Germinal center (tissue), 1 donor: ENCODE measurements at places on chromosomes 11 and 22.
A peak's percentile ranks its signal among the peaks of the same experiment; 100 is the strongest.

DNA sequence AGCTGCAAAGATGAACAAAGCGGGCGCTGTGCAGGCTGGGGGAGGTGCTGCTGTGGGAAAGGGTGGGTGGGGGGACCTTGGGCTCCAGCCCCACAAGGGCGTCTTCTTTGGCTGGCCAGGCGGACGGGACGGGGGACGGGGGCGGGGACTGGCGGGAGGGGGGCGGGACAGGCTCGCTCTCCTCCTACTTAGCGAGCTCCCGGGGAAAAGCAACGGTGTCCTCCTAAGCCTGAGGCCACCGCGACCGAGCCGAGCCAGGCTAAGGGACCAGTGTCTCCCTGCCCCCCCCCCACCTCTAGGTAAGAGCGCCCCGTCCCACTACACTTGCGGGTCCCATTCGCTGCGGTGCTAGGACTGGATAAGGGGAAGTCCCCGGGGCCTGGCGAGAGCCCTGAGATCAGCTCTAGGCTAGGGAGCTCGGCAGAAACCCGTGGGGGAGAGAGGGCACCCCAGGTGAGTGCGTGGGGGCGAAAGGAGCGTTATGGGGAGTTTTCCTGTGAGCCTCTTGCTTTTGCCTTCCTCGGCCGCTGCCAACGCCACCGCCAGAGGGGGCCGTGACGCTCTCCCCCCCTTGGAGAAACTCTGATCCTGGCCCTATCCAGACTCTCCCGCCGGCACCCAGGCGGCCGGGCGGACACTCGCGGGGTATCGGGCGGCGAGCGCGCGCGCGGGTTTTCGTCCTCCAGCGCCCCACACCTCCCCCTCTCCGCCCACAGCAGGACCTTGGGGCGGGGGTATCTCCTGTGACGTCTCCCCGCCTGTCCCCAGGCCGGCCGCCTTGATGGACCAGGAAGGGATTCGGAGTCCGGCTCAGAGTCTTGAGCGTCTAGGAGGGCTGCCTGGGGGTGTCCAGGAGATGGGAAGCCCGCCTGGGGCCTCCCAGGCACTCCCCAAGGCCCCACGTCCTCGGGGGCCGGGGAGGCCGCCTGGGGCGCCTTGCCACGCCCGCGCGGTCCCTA, at the start of gene PHLDB1:
Gene PHLDB1 (plus strand): TSS at position 215 of the 959 bp plus-strand sequence. CDS start 6,222 bp downstream, outside the sequence.
- DNase-seq: peak; percentile 49

DNA sequence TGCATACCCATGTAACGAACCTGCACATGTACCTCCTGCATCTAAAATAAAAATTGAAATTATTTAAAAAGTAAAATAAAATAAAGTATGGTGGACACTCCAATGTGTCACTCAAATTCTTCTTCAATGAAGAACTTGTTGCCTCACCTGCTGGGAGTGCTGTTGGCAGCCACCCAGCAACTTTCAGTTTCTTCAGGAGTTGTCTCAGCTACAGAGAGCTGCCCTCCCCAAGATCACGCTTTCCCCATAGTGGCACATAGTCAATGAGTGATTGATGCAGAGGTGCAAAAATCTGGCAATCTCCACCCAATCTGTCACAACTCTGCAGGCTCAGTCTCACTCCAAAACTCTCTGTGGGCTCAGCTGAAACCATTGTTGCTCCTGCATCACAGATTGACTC, 92.3 kb upstream of the C11orf87 start:
- no peak for DNase-seq

DNA sequence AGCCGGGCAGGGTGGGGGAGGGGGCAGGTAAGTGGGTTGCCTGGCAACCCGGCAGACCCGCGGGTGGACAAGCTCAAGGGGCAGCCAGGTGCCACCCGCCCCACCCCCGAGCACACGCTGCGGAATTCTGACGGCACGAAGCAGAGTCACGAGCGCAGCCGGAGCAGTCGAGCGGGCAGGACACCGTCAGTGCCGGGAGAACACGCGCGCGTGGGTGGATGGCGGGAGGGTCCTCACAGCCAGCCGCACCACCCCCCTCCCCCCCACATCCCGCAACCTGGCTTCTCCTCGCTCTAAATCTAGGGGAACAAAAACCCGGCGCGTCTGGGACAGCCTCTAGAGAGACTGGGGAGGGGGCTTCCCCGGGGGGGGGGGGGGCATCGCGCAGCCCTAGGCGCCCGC, 133.1 kb upstream of the HSD17B12 start:
- DNase-seq: no peak

DNA sequence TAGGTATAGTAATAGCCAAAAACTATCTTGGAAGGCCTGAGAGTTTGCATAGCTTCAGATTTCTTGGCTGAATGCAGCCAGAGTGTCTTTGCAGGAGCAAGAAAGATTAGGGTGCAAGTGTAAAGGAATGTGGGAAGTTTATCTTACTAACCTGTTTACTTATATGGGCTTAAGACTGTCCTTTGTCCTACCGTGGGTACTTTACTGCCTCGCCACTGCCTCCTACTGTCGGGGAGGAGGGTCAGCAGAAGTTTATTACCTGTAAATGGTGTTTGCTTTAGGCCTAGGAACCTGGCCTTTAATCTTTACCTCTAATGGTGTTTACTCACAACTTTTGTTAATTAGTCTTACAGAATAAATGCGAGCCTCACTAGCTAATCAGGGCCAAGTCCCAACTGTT, 633.8 kb downstream of the DLG2 start:
- peak; percentile 6 for DNase-seq
